ENCODE measurements at places on chromosomes 12 and 14.

DNA sequence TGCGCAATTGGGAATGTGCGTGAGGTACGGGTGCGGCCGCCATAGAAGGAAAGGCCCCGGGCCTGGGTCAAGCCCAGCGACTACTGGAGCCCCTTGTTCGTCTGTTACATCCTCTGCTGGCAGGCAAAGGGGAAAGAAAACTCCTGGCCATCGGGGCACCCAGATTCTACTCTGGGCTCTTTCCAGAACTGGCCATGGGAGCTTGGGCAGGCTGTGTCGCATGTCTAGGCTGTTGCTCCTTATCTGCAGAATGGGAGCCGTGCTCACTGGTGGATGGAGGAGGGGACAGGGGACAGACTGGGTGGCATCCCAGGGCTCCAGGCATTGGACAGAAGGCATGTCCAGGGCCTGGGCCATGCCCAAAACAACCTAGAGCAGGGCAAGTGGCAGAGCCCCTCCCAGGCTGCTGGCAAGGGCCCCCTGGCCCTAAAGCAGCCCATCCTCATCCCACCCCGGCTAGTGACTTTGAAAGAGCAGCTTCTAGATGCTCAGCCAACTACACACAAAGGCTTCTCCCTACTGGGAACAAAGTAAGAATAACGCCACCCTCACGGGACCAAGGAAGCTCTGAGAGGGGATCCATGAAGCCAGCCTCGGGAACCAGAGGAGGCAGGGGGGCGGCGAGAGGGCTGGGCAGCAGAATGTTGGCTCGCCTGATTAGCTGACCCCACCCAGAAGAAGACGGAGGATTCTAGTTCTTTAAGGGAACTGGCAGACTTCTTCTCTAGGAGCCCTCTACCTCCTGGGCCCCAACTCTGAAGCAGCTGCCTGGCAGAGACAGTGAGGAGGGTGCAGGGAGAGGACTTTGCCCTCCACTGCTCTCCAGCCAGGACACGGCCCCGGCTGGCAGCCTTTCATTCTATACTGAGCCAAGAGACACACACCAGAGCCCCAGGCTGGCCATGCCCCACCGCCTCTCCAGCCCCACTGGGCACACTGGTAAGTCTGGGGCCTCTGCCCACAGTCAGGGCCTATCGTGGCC, 96.8 kb downstream of the SINHCAF start:
- DNase-seq = no peak

GRCh38 chr14:34049790-34050189, 98.9 kb upstream of the EGLN3 start:
- DNase-seq = no peak

DNA sequence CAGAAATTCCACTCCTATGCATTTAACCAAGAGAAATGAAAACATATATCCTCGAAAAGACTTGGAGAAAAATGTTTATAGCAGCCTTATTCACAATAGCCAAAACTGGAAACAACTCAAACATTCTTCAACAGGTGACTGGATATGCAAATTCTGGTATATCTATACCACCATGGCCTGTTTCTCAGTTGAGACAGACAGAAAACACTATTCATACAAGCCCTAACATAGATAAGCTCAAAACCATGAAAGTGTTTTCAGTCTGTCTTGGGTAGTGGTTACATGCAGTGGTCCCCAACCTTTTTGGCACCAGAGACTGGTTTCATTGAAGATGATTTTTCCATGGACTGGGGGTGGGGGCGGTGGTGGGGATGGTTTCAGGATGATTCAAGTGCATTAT, 83.8 kb downstream of the SRGAP1 start:
- no peak for DNase-seq

- DNase-seq = no peak
Observed at GRCh38 chr12:52199294-52199919, 7.6 kb upstream of the KRT80 start.

DNA sequence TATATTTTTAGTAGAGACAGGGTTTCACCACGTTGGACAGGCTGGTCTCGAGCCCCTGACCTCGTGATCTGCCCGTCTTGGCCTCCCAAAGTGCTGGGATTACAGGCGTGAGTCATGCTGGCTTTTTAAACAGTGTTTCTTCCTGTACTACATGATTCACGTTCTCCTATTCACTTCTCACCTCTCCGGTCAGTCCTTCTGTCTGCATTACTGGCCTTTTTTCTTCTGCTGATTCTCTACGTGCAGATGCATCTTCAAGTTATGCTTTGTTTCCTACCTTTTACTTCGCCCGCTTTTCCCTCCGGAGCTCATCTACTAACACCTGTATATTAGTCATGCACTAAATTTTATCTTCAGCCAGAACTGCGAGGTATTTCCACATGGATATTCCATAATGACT, 296.2 kb upstream of the FLRT2 start:
- DNase-seq = no peak

DNA sequence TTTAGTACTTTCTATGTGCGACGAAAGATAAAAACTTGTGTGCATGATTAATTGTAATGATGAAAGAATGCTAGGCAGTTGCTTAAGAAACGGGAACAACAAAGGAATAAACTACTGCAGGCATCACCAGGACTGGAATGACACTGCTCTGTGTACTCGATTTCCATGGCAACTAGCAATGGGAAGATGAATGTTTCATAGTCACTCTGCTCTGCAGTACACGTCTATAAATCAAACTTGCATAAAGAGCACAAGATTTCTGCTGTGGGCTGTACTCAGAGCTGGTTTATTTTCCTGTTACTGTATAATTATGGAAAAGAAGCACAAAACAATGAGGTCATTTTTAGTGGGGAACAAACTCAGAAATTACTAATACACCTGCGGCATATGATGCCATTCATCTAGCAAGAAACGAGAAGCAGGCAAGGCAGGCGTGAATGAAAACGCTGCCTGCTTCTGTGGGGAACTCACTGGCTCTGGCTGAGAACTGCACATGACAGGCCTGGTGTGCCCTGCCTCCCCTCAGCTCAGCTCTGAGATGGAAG, 41.8 kb downstream of the EFCAB11 start:
- DNase-seq = no peak

- DNase-seq = no peak
Observed at GRCh38 chr12:7857971-7858370, 14.7 kb downstream of the SLC2A14 start.

- DNase-seq = no peak
Observed at GRCh38 chr12:79439175-79439825, 251.5 kb downstream of the PAWR start.

DNA sequence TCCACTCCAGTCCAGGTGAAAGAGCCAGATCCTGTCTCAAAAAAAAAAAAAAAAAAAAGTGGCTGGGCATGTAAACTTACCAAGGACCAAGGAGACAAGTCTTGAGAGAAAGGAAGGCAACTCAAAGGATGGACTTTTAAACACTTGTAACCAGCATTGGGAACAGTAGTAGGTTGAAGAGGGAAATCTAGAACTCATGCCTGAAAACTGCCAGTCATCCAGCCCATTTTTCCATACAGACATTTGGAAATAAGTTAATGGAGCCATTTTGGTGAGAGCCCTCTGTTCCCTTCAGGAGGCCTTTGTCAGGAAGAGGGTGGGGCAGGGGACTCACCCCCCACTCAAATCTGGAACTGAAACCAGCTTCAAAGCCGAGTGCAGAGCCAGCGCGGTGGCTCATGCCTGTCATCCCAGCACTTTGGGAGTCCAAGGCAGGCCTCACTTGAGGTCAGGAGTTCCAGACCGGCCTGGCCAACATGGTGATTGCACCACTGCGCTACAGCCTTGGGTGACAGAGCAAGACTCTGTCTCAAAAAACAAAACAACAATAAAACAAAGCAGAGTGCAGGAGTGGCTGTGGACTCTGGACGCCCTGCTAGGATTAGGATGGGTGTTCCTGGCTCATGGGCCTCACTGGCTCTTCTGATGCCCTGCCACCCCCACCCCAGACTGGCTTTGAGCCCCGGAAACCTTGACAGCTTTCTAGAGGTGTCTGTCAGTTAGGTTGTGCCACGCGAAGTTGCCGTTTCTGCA, 1.6 kb upstream of the MLXIP start:
- no peak for DNase-seq

- no peak for DNase-seq
Observed at GRCh38 chr12:115343008-115343407, 659.0 kb upstream of the TBX3 start.

- DNase-seq = no peak
Observed at GRCh38 chr14:60357551-60358149, 108.6 kb downstream of the PPM1A start.

- no peak for DNase-seq
Observed at GRCh38 chr12:110917467-110917866, 2.9 kb downstream of the MYL2 start.

DNA sequence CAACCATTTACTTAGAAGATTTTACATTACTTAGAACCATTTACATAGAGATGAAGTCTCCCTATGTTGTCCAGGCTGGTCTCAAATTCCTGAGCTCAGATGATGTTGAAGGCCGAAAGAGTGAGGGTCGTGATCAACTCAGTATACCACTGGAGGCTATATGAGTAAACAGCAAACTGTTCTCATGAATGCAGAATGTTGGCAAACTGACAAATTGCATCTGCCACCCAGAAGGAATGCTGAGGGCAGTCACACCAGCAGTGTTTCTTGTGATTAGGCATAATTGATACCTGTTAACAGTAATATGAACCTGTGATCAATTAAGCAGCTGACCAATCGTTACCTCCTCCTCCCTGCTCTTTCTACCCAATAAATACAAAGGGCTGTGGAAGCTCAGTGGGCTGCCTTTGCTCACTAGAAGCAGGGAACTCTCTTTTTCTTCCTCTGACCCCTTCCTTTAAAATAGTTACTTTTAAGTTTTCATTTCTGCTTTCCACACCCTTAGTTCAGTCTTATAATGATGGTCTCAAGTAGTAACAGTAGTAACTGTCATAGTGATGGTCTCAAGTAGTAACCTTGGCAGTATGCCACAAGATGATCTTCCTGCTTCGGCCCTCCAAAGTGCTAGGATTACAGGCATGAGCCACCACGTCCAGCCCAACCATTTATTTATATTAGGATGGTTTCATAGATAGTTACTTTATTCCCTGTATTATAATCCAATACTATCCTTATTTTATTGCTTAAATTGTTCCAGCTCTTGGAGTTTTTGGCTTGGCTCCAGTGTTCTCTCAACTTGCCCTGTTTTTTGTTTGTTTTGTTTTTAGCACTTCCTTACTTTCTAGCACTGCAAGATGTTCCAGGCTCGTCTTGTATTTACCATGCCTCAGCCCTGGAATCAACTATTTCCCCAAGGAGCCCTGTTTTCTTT, 25.8 kb downstream of the LIMA1 start:
- no peak for DNase-seq

DNA sequence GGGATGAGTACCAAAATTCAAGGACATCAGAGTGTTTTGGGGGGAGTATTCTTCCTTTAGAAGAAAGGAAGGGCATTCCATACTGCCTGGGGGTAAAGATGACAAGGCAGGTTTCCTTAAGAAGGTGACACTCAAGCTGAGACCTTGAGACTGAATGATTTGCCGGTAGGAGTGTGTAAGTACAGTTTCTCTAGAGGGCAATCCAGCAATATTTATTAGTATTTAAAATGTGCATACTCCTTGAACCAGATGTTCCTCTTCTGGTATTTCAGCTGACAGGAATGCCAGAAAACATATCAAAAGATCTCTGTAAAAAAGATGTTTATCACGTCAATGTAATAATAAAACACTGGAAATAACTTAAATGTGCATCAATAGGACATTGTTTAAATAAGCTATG, 106.4 kb upstream of the TMCC3 start:
- no peak for DNase-seq

DNA sequence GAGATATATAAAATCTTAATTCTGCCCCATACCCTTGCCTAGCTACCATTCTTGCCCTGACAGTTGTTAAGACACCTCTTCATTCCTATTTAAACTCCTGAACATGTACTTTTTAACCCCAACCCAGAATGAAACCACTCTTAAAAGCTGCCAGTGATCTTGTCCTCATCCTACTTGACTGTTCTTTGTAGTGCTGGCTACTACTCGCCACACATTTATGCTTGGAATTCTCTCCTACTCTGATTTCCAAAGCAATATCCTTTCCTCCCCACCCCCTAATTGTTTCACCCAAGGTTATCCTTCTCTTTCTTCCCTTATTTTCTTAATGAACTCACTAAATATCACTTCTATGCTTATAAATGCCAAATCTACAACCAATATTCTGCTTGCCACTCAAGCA, 4.1 kb downstream of the NFYB start:
- DNase-seq = no peak

- DNase-seq = no peak
Observed at GRCh38 chr12:116201908-116202307, 75.6 kb downstream of the MED13L start.

GRCh38 chr14:36295642-36296627, 24.5 kb downstream of the MBIP start:
- no peak for DNase-seq

GRCh38 chr12:111033281-111034082, 113.1 kb upstream of the MYL2 start:
- DNase-seq = no peak

GRCh38 chr12:15774819-15775218, 14.4 kb downstream of the EPS8 start:
- no peak for DNase-seq

DNA sequence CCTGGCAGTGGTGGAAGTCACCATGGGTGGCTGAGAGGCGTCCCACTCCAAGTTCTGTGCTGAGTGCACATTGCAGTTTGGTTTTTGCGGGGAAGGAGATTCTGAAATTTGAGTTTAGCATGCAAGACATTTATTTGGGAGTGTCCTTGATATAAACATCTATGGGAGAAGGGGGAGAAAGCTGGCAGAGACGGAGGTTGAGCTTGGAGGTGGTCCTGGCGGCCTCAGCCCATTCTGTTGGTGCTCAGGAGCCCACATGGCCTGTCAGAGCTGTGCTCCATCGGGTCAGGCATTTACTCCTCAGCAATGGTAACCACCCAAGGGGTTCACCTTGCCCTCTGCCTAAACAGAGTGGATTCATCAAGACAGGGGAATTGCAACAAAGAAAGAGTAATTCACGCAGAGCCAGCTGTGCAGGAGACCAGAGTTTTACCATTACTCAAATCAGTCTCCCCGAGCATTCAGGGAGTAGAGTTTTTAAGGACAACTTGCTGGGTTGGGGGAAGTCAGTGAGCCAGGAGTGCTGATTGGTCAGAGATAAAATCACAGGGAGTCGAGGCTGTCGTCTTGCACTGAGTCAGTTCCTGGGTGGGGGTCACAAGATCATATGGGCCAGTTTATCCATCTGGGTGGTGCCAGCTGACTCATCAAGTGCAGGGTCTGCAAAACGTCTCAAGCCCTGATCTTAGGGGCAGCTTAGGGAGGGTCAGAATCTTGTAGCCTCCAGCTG, 323.3 kb upstream of the TMEM132C start:
- no peak for DNase-seq

GRCh38 chr12:108169708-108170107, 40.6 kb downstream of the WSCD2 start:
- no peak for DNase-seq

DNA sequence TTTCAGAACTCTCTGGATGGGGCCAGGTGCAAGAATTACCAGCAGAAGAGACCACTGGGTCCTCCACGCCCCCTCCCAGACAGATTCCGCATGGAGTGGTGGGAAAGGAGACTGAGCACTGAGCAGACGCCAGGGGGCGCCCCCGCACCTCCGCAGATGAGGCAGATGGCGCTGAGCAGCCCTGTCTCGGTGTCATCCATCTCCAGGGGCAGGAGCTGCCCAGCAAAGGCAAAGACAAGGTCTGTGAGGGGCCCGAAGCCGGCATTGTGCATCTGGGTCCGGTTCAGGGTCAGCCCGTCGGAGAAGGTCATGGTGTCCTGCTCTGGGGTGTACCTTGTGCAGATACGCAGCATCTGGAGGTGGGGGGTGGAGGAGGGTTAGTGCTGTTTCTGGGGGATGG, 6.3 kb upstream of the ITGB7 start:
- peak; percentile 90 for DNase-seq

- DNase-seq = no peak
Observed at GRCh38 chr12:23671881-23672280, 277.6 kb downstream of the SOX5 start.

GRCh38 chr14:55580470-55581341, 699 bp downstream of the KTN1 start:
- peak; percentile 77 for DNase-seq
